Muscle of arm (tissue), 14 donors: ENCODE measurements at places on chromosomes 2 and 18.

DNA sequence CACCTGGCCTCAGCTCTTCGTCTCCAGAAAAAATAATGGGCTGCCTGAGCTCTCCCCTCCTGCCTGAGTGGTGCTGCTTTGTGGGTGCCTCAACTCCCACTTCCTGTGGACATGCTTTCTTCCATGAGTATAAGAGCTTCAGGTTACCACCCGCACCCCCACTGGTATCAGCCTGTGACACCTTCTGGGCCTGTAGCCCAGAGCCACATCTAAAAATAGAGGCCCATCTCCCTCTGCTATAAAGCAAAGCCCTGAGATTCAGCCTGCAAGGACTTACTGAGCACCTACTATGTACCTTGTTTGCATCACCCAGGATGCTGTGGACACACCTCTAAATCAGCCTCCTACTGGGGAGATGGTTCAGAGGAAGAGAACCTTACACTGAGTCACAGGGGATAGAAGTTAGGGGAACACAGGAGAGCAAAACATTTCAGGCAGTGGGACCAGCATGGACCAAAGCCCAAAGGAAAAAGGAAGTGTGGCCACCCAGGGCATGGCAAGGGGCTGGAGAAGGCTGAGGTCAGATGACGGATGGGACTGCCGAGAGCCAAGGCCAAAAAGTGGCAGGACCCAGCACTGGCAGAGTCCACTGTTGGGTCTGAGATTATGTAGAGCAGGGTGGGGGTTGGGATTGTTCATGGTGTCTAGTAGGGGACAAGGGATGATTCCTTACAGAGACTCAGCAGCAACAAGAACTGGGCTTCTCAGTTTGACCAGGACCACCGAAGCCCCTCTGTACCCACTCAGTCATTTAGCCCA is 123.7 kb upstream of the PPP1CB start:
- DNase-seq = no peak

- DNase-seq = no peak
These were observed 225.4 kb upstream of the SMAD2 start for GRCh38 chr18:48155856-48156255.

- no peak for DNase-seq
These were observed 1228.9 kb downstream of the CNTNAP5 start for GRCh38 chr2:125254010-125254409.

- DNase-seq = no peak
These were observed 262.1 kb downstream of the MYCN start for GRCh38 chr2:16202266-16203020.

DNA sequence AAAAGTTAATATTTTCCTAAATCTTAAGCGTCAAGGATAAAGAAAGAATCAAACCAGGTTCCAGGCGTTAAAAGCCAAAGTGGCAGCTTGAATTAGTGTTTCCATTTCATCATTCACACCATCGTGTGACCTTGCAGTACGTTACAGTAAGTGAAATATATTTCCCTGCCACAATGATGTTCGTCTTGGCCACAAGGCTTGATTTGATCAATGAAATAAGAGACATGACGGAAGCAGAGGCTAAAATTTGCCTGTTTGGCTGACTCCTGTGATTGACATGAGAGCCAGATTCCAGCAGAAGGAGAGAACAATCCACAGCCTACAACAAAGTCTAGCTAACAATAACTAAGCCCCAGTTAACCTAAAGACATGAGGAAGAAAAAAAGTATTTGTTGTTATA is 62.0 kb downstream of the ASXL2 start:
- DNase-seq = no peak

DNA sequence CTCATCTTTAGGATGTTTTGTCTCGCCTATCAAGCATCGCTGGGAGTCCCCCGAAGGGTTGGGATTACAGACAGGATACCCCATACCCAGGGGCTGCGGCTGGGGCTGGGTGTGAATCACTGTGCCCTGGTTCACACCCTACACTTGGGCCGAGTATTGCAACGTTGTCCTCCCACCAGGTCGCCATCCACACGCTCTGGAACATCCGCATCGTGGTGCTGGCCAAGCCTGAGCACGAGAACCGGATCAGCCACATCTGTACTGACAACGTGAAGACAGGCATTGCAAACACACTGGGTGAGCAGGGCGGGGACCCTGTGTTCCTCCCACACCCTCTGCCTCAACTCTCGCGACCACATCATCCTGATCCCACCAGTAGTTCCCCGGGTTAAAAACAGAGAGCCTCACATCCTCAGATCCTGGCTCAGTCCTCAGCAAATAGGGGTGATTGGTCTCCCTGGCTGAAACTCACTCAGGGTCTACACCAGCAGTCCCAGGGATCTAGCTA is 87.3 kb upstream of the ATG16L1 start:
- no peak for DNase-seq

- DNase-seq = no peak
These were observed 27.7 kb upstream of the NFATC1 start for GRCh38 chr18:79367989-79368388.

GRCh38 chr2:222946700-222947287 is 86.0 kb downstream of the ACSL3 start:
- DNase-seq = no peak

- DNase-seq = peak; percentile 73
These were observed 14.6 kb upstream of the NFATC1 start for GRCh38 chr18:79380816-79381806.

DNA sequence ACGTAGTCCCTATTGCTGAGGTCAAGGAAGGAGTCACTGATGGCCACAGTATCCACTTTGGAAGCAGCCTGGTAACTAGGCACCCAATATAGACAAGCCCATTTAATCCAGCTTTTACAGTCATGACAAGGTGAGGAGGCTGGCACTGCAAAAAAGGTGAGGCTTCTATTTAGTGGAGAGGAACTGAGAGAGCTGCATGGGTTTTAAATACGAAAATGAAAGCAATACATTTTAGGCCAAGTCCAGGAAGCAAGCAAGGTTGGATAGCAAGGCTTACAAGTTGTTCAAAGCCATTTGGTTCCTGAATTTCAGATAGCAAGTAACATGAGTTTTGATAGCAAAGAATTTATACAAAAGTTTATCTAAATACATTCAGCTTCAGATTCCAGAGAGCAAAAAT is 80.4 kb downstream of the SGPP2 start:
- no peak for DNase-seq

- no peak for DNase-seq
These were observed 4.0 kb downstream of the KANSL1L start for GRCh38 chr2:210167227-210167626.

GRCh38 chr2:43560231-43560547 is 35.6 kb downstream of the THADA start:
- DNase-seq = no peak

DNA sequence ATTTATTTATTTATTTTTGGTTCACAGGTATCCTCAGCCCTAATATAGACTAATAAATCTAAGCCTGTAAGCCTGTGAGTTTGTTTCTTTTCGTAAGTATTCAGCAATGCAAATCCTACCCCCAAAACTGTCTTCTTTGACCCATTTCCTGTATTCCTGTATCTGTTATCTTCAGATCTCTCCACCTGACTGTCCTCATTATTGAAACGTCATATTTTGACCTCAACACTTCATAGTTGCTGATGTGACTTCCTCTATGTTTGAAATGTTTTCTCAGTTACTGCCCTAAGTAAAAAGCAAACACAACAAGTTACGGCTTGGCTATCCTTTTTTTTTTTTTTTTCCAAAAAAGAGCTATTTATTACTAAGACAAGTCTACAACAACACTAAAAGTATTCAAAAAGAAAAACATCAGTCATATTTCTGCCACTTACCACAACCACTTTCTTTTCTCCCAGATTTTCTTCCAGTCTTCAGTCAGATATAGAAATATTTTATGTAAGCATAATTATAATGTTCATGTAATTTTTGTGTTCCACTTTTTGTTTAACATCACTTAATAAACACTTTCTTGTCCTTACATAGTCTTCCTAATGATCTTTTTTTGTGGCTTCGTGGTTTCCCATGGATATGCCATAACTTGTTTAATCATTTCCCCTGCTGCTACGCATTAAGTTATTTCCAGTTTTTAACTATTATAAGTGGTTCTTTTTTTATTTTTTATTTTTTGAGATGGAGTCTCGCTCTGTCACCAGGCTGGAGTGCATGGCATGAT is 45.0 kb upstream of the EML4 start:
- no peak for DNase-seq

GRCh38 chr2:8160959-8161358 is 520.9 kb upstream of the ID2 start:
- DNase-seq = no peak

GRCh38 chr18:5601188-5601624 is 57.4 kb upstream of the EPB41L3 start:
- DNase-seq = no peak

GRCh38 chr2:233901884-233902283 is 15.3 kb upstream of the TRPM8 start:
- no peak for DNase-seq

- DNase-seq = no peak
These were observed 485.2 kb downstream of the FBXO15 start for GRCh38 chr18:73662421-73662820.

DNA sequence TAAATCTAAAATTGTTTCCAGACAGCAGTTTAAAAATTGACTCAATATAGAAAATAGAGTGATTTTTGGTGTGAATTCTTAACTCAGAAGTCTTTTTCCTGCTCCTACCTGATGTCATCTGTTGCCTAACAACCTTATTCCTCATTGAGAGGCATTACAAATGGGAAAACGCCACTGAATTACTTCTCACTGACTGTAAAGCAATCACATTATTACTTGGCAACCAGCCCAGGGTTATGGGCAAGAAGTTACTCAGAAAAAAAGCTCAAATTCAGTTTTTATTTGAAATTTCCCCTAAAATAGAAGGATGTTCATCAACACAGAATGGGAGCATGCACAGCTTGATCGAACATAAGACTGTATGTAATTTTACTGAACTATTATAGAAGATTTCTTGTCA is 201.8 kb upstream of the GULP1 start:
- no peak for DNase-seq

DNA sequence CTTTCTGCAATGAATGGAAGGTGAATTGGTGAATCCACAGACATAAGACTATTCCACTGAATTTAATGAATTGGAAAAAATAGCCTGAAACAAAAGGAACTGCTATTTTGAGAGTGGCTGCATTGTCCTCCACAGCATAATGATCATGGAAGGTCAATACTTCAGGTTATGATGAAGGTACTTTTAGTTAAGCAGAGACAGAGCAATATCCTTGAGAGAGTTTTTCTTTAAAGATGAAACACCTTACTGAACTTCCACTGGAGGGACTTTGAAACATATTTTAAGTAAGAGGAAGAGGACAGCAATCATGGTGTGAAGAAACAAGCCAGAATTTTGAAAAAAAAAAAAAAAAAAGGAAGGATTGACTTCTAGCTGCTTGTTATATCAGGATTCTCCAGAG is 68.8 kb upstream of the DPP10 start:
- DNase-seq = no peak

- DNase-seq = no peak
These were observed 424.3 kb downstream of the SLC4A3 start for GRCh38 chr2:220051716-220052115.

GRCh38 chr2:215624423-215624829 is 188.6 kb upstream of the FN1 start:
- DNase-seq = peak; percentile 76

GRCh38 chr2:185745864-185746859 is 7.6 kb downstream of the FSIP2 start:
- no peak for DNase-seq

DNA sequence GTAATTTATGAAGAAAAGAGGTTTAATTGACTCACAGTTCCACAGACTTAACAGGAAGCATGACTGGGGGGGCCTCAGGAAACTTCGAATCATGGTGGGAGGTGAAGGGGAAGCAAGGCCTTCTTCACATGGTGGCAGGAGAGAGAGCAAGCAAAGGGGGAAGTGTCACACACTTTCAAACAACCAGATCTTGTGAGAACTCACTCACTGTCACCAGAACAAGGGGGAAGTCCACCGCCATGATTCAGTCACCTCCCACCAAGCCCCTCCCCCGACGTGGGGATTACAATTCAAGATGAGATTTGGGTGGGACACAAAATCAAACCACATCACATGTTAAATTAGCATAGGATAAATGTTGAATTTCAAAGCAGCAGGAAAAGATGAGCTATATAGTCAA is 56.2 kb downstream of the STRADB start:
- no peak for DNase-seq

DNA sequence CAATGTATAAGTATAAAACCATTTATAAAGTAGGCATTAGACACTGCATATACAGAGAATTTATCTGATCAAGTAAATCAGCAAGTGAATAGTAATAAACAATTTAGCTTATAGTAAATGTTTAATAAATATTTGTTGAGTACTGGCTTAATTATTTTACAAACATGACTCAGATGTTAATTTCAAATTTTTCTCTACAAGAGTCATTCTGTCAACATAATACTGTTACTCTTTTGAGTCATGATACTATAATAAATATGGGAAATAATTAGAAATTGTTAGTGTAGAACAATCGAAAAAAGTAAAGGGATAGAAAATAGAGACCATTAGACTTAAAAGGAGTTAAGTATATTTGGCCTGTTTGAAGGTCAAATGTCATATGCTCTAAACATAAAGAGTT is 133.6 kb upstream of the MC4R start:
- DNase-seq = no peak

- no peak for DNase-seq
These were observed 53.5 kb downstream of the MEP1B start for GRCh38 chr18:32243358-32243757.

GRCh38 chr2:96156926-96157648 is 11.8 kb upstream of the DUSP2 start:
- DNase-seq = no peak

DNA sequence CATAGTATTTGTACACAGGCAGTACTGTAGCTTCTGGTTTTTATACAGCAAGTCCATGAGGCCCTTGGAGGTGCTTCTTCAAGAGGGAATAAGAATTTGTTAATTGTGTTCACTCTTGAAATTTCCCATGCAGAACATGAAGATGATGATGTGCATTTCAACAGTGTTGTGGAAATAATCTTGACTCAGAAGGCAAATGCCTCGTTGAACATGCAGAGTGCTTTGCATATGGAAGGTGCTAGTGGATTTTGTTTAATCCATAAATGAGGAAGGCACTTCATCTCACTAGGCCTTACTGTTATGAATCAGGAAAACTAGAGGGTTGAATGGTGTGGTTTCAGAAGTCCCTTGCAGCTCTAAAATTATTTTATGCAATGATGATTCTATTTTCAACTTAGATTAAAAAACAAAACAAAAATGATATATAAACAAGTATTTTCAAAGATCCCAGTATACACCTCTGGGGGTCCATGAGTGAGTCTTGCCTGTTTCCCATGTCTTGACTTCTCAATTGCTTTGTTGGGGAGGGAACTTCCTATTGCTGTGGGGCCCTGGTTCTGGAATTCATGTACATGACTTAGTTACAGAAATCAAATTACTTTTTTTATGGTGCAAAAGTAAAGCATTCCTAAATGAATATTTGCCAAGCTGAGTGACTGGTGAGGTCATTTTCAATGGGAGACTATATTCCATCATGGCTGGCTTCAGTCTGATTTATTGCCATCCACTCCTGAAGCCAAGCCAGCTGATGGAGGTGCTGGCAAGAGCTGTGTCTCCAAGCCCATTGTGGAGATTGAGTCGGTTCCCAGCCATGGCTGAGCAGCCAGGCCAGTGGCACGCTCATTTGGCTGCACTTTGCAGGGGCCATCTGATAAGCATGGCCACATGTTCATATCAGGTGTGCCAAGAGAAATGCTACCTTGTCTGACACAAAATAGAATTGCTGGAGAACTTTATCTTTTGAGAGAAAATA is 56.5 kb downstream of the MGAT5 start:
- DNase-seq = no peak

- DNase-seq = peak; percentile 72
These were observed 39.2 kb downstream of the BIN1 start for GRCh38 chr2:127067620-127068350.
